ENCODE measurements at places on chromosomes 4 and X.

DNA sequence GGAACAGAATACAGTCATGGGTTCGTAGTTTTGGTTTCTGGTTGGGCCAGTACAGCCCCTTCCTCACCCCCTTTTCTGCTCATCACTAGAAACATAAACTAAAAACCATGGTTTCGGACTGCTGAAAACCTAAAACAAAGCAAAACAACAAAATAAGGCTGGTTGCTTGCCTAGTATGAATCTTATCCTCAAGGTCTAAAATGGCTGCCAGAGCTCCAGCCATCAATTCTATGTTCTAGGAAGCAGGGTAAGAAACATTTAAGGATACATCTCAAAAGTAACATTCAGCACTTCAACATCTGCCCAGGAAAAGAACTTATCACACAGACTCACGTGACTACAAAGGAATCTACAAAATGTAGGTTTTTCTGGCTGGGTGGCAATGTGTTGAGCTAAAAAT is 31.5 kb downstream of the PPP3CA start:
- DNase-seq = no peak
- no peaks in the 10 kb centered on the region for H3K27me3 ChIP-seq
- H3K36me3 ChIP-seq = peaks cover 3% of the 10 kb centered on the region
- no peak overlapping the region for H3K4me3 ChIP-seq

GRCh38 chr4:66688674-66689073 is 856.6 kb downstream of the CENPC start:
- no peaks in the 10 kb centered on the region for H3K27me3 ChIP-seq
- no peaks in the 10 kb centered on the region for H3K36me3 ChIP-seq
- H3K27ac ChIP-seq = no peak overlapping the region

- no peak overlapping the region for H3K4me3 ChIP-seq
- H3K4me1 ChIP-seq = peaks cover 5% of the 10 kb centered on the region
- no peaks in the 10 kb centered on the region for H3K27me3 ChIP-seq
- H3K27ac ChIP-seq = no peak overlapping the region
- no peak for DNase-seq
Measured at GRCh38 chr4:36177946-36178345, 66.4 kb downstream of the ARAP2 start.

- no peaks in the 10 kb centered on the region for H3K27me3 ChIP-seq
- DNase-seq = no peak
- H3K4me3 ChIP-seq = no peak overlapping the region
- H3K4me1 ChIP-seq = no peaks in the 10 kb centered on the region
Measured at GRCh38 chrX:154655786-154656185, 2.4 kb upstream of the CTAG2 start.

DNA sequence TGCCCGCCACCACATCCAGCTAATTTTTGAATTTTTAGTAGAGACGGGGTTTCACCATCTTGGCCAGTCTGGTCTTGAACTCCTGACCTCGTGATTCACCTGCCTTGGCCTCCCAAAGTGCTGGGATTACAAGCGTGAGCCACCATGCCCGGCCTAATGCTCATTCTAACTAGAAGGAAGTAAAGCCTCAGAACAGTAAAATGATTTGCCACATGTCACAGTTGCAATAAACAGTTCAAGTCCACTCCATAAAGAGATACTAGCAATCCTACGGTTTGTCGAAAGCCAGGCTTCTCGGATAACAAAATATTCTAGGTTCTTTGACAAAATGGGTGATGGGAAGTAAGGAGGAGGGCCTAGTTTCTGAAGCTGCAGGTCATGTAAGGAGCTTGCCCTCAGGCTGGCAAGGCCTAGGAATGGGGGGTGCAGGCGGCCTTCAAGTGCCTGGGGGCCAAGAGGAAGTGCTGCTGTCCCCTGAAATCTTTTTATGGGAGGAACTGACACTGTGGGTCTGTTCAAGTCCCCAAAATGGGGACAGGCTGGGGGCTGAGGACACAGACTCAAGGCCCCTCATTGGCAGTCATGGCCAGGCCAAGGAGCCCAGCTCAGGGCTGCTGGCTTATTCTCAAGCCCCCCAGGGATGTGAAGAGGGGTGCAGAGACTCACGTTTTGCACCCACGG is 31.8 kb upstream of the ACSL1 start:
- H3K27me3 ChIP-seq = peaks cover 10% of the 10 kb centered on the region
- no peaks in the 10 kb centered on the region for H3K36me3 ChIP-seq

DNA sequence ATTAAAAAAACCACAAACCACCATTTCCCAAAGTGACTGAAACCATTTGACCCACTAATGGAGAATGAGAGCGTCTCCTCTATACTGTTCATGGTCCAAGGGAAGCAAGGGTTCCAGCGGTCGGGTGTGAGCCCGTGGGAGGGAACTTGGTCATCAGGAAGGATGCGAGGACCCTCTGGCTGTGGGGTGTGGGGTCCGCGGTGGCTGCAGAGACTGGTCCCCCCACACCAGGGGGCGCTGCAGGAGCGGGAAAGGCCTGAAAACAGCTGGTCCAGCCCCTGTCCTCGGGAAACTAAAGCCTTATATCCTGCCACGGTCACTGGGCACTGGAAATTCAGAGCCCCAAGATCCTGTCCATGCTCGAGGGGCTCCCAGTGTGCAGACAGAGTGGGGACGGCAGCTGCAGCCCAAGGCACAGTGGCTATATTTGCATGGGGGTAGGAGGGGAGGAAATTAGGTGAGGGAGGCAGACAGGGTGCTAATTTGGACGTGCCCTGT is 4.3 kb downstream of the BLOC1S4 start:
- peak; percentile 94 for DNase-seq
- no peak overlapping the region for H3K4me3 ChIP-seq
- peaks cover 18% of the 10 kb centered on the region for H3K4me1 ChIP-seq
- H3K27me3 ChIP-seq = no peaks in the 10 kb centered on the region

- H3K4me3 ChIP-seq = peak overlapping the region; percentile 84
- peaks cover 30% of the 10 kb centered on the region for H3K4me1 ChIP-seq
- H3K27me3 ChIP-seq = no peaks in the 10 kb centered on the region
- no peaks in the 10 kb centered on the region for H3K36me3 ChIP-seq
- DNase-seq = no peak
Measured at GRCh38 chr4:169271692-169272007, 894 bp upstream of the SH3RF1 start.

- H3K27me3 ChIP-seq = no peaks in the 10 kb centered on the region
- no peak overlapping the region for H3K27ac ChIP-seq
- peaks cover 2% of the 10 kb centered on the region for H3K36me3 ChIP-seq
- no peaks in the 10 kb centered on the region for H3K4me1 ChIP-seq
- no peak overlapping the region for H3K4me3 ChIP-seq
Measured at GRCh38 chr4:136150046-136150445, 1382.2 kb downstream of the PCDH18 start.

GRCh38 chr4:173503330-173504180 is 26.5 kb downstream of the HAND2 start:
- no peak overlapping the region for H3K27ac ChIP-seq
- H3K27me3 ChIP-seq = peaks cover 85% of the 10 kb centered on the region
- peaks cover 6% of the 10 kb centered on the region for H3K4me1 ChIP-seq
- no peak overlapping the region for H3K4me3 ChIP-seq
- peaks cover 1% of the 10 kb centered on the region for H3K36me3 ChIP-seq

DNA sequence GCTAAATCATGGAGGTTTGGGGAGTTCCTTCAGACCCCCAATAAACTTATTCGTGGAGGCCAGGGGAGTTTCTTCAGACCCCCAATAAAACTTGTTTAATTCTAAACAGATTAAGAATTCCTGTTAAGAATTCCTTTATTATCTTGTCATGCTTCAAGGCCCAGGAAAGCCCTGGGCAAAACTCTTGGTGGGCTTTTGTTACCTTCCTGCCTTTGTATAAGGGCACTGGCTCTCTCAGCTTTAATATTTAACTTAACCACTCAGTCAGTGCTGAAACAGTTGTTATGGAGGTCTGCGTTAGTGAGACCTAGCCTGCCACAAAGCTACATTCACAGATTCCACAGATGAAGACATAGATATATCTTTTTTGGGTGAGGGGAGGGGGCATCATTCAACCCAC is 29.0 kb upstream of the LGI2 start:
- peaks cover 18% of the 10 kb centered on the region for H3K4me1 ChIP-seq
- DNase-seq = no peak
- H3K27ac ChIP-seq = no peak overlapping the region
- H3K36me3 ChIP-seq = no peaks in the 10 kb centered on the region
- no peaks in the 10 kb centered on the region for H3K27me3 ChIP-seq

DNA sequence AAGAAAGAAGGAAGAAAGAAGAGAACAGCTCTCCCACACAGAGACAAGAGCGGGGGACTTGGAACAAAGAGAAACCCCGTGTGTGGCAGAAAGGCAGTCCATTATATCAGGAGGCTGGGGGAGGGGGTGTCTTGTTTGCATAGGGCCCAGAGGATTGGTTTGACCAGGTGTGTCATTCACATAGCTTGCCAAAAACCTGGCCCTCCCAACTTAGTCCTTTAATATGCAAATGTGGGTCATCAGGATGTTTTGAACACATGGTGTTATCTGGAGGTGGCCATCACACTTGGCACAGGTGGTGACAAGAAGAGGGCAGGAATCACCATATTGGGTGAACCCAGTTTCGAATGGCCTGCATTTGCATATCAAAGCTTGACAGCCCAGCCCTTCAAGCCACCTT is 111.7 kb downstream of the LINC00632 start:
- no peak for DNase-seq
- no peak overlapping the region for H3K27ac ChIP-seq
- H3K4me3 ChIP-seq = no peak overlapping the region

DNA sequence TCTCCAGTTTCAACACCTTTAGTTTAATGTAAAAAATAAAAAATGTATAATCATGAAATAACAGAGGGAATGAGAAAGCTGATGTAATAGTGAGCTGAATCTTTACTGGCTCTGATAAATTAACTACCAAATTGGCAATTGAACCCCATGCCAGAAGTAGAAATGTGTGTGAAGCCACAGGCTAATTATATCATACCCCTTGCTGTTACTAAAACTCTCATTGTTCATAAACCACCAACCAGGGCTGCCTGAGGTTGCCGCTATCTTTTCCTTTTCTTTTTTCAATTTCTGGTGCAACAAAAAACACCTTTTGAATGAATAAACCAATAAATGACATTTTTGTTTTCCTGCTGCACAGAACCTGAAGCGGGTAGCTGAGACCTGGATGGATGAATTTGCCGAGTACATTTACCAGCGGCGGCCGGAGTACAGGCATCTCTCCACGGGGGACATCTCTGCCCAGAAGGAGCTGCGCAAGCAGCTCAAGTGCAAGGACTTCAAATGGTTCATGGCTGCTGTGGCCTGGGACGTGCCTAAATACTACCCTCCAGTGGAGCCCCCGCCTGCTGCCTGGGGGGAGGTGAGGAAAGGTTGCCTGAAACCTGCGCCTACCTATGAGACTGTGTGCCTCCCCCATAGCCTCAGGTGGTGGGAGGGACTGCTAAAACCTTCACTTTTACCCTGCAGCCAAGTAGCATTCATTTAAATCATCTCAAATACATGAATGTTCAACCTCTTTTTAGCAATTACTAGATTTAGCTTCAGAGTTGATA is 216.7 kb upstream of the GALNT7 start:
- no peak overlapping the region for H3K27ac ChIP-seq
- no peak for DNase-seq
- H3K4me3 ChIP-seq = no peak overlapping the region
- no peaks in the 10 kb centered on the region for H3K36me3 ChIP-seq

DNA sequence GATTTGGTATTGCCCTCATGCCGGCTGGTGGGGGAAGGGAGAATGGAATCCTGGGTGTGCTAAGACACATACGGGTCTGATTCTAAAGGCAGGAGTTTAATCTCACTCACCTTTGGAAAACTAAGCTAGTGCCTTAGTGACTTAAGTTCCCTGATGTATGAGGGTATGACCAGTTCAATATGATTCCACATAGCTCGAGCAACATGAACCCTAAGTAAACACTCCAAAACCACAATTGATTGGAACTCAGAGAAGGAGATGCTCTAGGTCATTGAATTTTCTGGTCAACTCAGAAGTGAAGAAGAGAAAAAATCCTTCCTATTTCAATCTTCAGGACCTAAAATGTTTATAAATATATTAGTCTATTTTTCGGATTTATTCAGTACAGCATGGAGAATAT is 420.1 kb upstream of the INTU start:
- no peaks in the 10 kb centered on the region for H3K27me3 ChIP-seq
- H3K4me3 ChIP-seq = no peak overlapping the region
- no peaks in the 10 kb centered on the region for H3K36me3 ChIP-seq
- no peak for DNase-seq
- H3K4me1 ChIP-seq = no peaks in the 10 kb centered on the region
- H3K27ac ChIP-seq = no peak overlapping the region

GRCh38 chr4:186144198-186144945 is 39.9 kb downstream of the FAM149A start:
- H3K27ac ChIP-seq = peak overlapping the region; percentile 92
- H3K27me3 ChIP-seq = peaks cover 36% of the 10 kb centered on the region
- DNase-seq = peak; percentile 54
- H3K4me3 ChIP-seq = peak overlapping the region; percentile 84
- no peaks in the 10 kb centered on the region for H3K36me3 ChIP-seq
- peaks cover 13% of the 10 kb centered on the region for H3K4me1 ChIP-seq

GRCh38 chrX:149456476-149457245 is 48.4 kb downstream of the IDS start:
- H3K27me3 ChIP-seq = no peaks in the 10 kb centered on the region
- no peak overlapping the region for H3K4me3 ChIP-seq
- no peaks in the 10 kb centered on the region for H3K36me3 ChIP-seq
- no peak overlapping the region for H3K27ac ChIP-seq
- DNase-seq = no peak

- H3K27me3 ChIP-seq = peaks cover 12% of the 10 kb centered on the region
- H3K4me3 ChIP-seq = no peak overlapping the region
- H3K4me1 ChIP-seq = peaks cover 4% of the 10 kb centered on the region
- H3K36me3 ChIP-seq = no peaks in the 10 kb centered on the region
- no peak for DNase-seq
Measured at GRCh38 chr4:59060895-59061294, 1950.7 kb upstream of the IGFBP7 start.

DNA sequence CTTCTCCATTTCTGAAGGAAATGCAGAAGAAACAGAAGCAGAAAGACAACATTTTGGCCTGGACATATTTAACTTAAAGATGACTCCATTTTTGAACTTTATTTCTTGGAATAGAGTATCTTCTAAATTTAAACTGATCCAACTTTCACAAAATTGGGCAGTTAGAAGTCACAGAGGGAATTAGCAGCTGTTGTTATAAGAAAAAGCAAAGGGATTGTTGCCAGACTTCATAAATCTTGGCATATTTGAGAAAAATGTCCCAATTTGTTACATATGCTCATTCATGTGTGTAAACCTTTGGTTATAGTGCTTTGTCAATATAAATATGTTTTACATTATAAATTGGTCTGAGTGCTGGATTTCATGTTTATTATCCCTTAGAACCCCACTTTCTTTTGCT is 3.4 kb downstream of the GLUD2 start:
- DNase-seq = no peak
- no peaks in the 10 kb centered on the region for H3K27me3 ChIP-seq
- H3K4me3 ChIP-seq = no peak overlapping the region
- peaks cover 4% of the 10 kb centered on the region for H3K4me1 ChIP-seq

GRCh38 chr4:69116645-69117321 is 20.5 kb downstream of the UGT2B7 start:
- H3K36me3 ChIP-seq = peaks cover 16% of the 10 kb centered on the region
- no peaks in the 10 kb centered on the region for H3K27me3 ChIP-seq
- DNase-seq = no peak
- H3K27ac ChIP-seq = peak overlapping the region; percentile 75

GRCh38 chr4:63937961-63938360 is 471.3 kb downstream of the TECRL start:
- no peaks in the 10 kb centered on the region for H3K36me3 ChIP-seq
- no peak for DNase-seq
- H3K27me3 ChIP-seq = no peaks in the 10 kb centered on the region
- peaks cover 4% of the 10 kb centered on the region for H3K4me1 ChIP-seq

GRCh38 chrX:117840645-117841044 is 276.0 kb downstream of the KLHL13 start:
- no peak for DNase-seq
- no peaks in the 10 kb centered on the region for H3K4me1 ChIP-seq
- H3K27ac ChIP-seq = no peak overlapping the region
- H3K27me3 ChIP-seq = no peaks in the 10 kb centered on the region
- no peaks in the 10 kb centered on the region for H3K36me3 ChIP-seq
